Umbilical cord (tissue), 2 donors: ENCODE measurements at places on chromosomes 11 and 22.

DNA sequence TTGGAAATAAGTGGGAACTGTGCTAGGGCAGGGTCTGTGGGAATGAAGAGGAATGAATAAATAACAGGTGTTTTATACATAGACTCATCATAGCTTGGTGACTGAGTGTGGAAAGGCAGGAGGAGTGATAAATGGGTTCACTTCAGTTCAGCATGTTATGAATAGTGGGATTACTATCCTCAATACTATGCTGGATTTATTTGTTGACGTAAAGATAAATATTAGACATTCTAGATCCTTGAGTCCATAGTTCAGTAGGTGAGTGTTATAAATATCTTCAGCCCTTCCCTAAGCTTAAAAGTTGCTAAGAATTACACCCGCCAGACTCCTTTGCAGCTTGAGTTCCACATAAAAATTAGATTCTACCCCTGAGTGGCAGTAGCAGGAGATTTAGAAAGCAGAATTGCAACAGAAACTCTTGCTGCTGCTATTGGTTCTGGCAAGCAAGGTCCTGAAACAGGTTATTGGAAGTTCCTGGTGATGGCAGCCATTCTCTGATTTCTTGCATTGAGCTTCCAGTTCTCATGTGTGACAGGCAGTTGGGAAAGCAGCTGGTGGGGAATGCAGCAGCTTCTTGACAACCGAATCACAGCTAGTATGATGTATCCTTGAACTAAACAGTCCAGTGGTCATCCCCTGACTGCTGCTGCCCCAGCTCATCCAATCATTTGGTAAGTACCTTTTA lies 1558.9 kb downstream of the FAM181B start:
- no peak for DNase-seq

GRCh38 chr11:115153135-115153534 lies 351.1 kb downstream of the CADM1 start:
- DNase-seq: no peak

DNA sequence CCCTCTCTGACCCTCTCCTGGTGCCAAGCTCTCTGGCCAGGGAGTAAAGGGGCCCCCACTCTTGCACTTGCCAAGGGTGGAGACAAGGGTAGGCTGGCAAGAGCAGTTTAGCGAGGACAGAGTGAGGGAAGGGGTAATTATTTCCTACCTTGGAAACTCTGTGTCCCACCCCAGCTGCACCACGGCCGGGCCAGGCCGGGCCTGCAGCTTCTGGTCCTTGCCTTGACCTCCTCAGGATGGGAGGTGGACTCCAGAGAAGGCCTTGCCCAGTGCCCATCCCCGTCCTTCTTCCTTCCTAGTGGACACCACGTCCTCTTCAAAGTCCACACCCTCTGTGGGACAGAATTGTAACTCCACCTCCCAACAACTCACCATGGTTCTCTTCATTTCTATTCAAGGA lies 18.4 kb upstream of the OSBPL5 start:
- DNase-seq: no peak

DNA sequence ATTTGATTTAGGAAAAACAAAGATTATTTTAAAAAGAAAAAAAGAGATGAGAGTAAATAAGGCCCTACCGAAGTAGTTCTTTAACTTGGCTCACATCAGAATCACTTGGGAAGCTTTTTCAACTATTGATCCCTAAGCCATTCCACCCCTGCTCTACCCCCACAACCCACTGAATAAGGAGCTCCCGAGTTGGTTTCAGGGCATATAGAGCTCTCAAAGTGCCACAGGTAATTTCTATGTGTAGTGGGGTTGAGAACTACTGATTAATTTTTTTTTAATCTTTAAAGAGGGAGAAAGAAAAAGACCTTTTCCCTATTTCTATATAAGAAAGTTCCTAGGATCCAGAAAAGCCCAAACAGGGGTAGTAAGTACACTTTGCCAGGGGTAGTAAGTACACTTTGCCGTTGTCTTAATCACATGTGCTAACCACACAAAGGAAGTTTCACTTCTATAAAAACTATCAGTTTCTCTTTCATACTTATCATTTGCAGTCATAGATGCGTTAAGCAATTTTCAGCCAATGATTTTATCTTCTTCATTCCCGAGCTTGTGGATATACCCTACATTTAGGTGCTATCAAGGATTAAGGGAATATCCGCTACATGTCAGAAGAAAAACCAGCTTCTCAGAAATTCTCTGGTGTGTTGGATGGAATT lies 108.4 kb upstream of the ZC3H12C start:
- no peak for DNase-seq
